Bronchus fibroblast of lung (primary cell): ENCODE measurements at places on chromosomes 5 and 9. TPM values are rescaled to one million over a fixed set of nuclear protein-coding genes. Genes with fewer than 3 reads are reported as not detected.

CCNI2 gene
- not detected in 2 replicates for total RNA-seq

DDX4 gene
- not detected in 2 replicates for total RNA-seq

SPATA6L gene
- total RNA-seq = under 0.01 and 0.89 TPM in 2 replicates

FXN gene
- total RNA-seq = 15.3 and 16.5 TPM in 2 replicates

TRIP13 gene
- total RNA-seq = 53.3 and 54.0 TPM in 2 replicates
